ENCODE measurements at places on chromosomes 1 and 21.

GRCh38 chr1:101235696-101236515 is 913 bp upstream of the S1PR1 start:
- DNase-seq, result no peak

- no peak for DNase-seq
Measured at GRCh38 chr1:216184126-216184680, 239.0 kb downstream of the USH2A start.

GRCh38 chr1:8120693-8121260 is 94.7 kb upstream of the ERRFI1 start:
- no peak for DNase-seq

DNA sequence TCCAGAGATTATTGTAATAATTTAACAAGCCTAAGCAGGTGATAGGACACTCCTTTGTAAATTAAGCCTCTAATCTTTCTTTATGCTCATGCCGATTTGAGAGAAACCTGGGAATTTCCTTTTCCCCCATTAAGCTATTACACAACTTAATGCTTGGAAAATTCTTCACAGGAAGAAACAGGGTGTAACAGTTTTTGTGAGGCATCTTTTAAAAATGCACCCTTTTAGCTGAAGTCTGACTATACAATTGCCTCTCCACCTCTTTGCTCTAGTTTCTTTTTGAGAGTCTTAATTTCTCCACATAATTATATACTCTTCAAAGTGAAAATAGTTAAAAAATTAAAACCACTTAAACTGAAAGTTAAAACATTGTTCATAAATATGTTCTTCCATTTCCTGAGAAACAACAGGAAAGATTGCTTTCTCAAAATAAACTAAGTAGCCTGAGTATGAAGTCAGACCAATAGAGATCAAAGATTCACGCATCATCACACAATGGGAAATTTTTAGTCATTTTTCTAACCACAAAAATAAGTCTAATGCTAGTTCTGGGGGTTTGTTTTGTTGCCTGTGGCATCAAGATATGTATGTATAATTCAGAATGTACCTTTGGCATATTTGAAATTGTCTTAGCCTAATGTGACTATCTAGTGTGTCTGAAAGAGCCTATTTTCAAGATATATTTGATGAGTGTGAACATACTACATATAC is 34.7 kb downstream of the LRRC8D start:
- no peak for DNase-seq

DNA sequence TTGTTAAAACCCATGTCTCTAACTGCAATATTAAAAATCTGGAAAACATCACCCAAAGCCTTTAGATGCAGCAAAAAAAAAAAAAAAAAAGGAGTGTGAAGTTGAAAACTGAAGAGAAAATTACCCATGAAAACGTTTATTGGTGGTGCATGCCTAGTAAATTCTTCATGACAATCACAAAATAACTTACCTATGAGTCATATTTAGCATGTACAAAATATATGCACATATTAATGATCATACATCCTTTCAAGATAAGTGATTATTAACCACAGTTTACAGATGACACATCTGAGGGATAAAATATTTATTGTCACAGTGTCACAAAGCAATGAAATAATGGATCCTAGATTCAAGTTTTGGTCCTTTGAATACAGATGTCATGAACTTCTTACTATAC is 505.2 kb upstream of the NR5A2 start:
- no peak for DNase-seq

DNA sequence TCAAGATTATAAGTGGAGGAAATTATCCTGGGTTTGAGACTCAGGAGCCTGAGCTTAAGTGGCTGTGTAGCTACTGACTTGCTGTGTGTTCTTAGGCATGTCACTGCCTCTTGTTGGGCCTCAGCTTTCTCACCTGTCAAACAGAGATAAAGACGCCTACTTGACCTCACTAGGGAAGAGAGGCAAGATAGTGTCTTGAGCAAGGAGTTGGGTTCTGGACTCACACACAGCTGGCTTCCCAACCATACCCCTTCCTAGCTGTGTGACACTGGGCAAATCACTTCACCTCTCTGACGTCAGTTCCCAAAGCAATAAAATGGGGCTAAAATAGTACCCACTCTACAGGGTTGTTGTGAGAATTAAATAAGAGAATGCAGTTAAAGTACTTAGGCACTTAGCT is 11.6 kb upstream of the EPB41 start:
- DNase-seq, result no peak

- no peak for DNase-seq
Measured at GRCh38 chr1:159958719-159959380, 4.8 kb upstream of the SLAMF9 start.

- no peak for DNase-seq
Measured at GRCh38 chr1:114152508-114153260, 985 bp downstream of the SYT6 start.

- DNase-seq, result peak; percentile 88
Measured at GRCh38 chr1:155218854-155219591, 10.5 kb downstream of the MTX1 start.

DNA sequence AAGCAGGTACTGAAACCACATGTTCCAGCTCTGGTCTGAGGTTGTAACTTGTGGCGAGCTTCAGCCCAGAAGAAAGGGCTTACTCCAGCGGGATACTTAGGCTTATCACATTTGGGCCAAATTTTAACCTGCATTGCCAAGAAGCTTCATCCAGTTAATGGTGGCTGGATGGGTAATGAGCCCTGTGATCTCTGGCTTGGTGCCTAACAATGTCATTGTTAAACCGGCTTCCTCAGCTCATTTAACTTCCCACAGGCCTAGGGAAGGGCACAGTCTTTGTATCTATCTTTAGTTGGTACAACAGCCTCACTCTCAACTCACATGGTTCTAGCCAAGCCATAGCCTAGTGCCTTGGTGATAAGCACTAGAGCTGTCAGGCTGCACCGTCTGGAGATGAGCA is 43.6 kb upstream of the CCDC190 start:
- no peak for DNase-seq

GRCh38 chr1:156816561-156817328 is at the start of gene SH2D2A:
TSS of gene SH2D2A (minus strand) at chr1:156816848. CDS start at chr1:156816708, 140 bp downstream.
- DNase-seq, result no peak

DNA sequence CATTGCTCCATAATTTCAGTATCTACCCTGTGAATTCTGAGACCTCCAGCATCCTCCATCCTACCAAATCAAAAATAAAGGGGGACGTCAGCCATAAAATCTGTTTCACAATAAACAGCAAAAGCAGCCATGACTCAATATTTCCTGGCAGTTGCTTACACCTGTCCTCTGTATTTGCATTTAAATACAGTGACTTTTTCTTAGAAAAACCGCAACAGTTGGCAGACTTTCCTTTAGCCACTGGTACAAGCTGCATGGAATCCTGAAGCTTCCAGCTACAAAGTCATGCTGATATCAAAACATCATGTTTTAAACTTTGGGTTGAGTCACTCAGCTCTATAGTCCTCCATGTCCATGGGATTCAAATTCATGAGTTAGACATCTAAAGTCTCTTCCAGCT is 278.0 kb upstream of the KAZN start:
- DNase-seq, result no peak

DNA sequence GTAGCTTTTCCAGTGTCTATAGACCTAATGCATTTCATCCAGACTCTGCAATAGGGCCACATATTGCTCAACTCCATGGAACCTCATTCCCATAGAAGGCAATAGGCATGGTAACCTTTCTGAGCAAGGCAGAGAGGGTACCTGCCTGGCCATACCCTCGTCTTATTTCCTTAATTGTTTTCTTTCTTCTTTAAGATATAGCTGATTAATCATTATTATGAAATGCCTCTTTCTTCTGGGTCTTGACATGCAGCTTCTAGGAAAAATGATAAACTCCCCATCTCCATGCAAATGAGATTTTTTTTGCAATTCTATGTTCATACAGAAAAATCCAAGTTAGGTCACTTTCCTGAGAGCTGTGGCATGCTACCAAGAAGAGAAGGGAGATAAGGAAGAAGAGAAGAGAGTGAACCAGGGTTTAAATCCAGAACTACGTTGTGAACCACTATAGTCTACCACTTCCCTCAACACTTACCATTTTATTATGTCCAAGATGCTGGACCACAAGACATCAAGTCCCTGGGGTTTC is 33.0 kb upstream of the IL20 start:
- DNase-seq, result no peak

DNA sequence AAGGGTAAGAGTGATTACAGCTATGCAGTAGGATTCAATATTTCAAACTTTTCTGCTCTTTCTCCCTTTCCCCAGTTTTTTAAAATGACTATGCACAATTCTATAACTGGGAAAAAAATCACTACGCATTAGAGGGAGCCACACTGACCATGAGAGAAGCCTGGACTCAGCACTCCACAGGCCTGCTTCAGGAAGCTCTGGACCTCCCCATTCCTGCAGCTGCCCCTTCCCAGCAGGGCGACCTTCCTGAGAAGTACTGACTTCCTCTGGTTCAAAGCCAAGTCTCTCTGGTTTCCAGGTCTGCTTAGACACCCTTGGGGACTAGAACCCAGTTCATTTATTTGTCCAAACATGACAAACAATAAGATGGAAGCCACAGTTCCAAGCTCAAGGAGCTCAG is 42.0 kb upstream of the CLSTN1 start:
- no peak for DNase-seq

DNA sequence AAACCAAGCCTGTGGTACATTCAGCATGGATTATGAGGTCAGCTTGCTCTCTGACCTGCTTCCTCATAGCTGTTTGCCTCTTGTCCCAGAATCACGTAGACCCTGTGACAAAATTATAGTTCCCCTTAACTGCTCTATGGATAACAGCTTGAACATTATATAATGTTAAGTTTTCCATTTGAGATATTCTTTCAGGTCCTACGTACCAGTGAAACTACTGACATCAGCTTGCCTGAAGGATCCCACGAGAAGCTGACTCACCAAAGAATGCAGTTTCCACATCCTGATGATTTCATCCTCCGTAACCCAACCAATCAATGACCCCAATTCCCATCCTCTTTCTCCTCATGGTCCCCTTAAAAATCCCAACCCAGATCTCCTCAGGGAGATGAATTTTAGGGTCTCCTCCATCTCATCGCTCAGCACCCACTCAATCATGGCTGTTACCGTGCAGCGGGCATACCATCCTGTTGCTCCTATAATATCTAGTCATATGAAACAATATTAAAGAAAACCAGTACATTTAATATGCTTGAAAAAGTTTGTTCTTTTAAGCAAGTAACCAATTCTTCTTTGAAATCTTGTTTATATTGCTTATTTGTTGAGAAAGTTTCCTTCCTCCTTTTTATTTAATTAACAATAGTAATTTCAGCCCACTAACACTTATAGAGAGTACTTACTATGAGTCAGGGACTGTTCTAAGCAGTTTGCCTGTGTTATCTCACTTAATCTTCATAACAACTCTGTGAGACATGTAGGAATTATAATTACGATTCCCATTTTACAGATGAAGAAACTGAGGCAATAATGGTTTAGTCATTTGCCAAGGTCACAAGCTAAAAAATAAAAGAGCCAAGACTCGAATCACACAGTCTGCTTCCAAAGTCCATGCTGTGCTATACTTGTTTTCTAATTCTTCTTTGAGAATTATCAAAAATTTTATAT is 27.4 kb downstream of the CHML start:
- DNase-seq, result no peak

DNA sequence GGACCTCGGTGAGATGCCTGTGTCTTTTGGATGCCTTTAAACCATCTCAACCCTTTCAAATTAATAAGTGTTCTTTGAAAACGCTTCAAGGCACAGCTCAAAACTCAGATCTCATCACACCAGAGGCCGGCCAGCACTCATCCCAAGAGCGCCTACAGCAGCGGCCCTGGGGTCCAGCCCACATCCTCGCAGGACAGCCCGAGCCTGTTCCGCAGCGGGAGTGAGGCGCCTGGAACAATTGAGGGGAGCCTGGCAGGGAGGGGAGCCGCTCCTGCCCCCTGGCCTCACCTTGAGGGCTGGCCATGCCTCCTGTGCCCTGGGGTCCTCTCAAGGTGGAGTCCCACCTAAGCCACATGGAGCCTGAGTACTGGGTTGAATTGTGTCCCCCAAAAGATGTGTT is 37.9 kb downstream of the ACOT7 start:
- no peak for DNase-seq

DNA sequence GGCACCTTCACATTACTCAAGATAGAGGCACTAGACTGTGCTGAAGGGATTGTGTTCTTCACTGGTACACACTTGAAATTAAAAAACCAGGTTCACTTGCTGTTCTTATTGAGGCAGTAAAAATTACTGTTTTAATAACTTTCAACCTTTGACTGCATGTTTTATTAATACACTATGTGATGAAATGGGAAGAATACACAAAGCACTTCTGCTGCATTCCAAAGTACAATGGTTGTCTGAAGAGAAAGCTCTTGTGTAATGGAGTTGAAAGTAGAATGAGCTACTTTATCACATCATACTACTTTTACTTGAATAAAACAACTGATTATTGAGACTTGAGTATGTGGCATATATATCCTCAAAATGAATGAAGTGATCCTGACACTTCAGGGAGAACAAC is 49.7 kb downstream of the LRRC8C start:
- DNase-seq, result no peak

DNA sequence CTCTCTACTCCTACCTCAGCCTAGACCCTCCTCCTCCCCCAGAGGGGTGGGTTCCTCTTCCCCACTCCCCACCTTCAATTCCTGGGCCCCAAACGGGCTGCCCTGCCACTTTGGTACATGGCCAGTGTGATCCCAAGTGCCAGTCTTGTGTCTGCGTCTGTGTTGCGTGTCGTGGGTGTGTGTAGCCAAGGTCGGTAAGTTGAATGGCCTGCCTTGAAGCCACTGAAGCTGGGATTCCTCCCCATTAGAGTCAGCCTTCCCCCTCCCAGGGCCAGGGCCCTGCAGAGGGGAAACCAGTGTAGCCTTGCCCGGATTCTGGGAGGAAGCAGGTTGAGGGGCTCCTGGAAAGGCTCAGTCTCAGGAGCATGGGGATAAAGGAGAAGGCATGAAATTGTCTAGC is 21.6 kb upstream of the VPS13D start:
- no peak for DNase-seq
